Activated CD8-positive, alpha-beta memory T cell treated with anti-CD3 and anti-CD28 coated beads for 24 hours (primary cell): ENCODE measurements at places on chromosomes 11 and 22.

DNA sequence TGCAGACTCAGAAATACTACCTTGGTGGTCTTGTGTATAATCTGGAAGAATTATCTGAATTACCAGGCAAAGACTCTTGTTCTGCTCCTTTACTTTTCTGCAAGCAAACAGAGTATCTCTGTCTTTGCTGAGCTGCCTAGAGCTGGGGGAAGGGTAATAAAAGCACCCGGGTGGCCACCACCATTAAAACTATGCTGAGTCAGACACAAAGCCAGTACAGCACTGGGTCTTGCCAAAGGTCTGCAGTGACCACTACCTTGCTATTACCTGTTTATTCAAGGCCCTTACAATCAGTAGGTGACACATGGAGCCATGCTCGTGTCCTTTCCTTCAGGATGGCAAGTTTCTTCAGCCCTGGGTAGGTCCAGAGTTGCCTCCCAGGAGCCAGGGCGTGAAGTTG, 420.6 kb upstream of the CNTN5 start:
- DNase-seq, result no peak

GRCh38 chr22:36343720-36344105, 44.1 kb downstream of the MYH9 start:
- no peak for DNase-seq

DNA sequence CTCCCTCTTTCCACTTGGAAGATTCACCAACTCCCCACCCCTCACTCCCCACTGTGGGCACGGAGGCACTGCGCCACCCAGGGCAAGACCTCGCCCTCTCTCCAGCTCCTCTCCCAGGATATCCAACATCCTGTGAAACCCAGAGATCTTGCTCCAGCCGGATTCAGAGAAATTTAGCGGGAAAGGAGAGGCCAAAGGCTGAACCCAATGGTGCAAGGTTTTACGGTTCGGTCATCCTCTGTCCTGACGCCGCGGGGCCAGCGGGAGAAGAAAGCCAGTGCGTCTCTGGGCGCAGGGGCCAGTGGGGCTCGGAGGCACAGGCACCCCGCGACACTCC, 397 bp upstream of the CD44 start:
- DNase-seq, result no peak

GRCh38 chr11:41118521-41118920, 340.9 kb downstream of the LRRC4C start:
- DNase-seq, result no peak

DNA sequence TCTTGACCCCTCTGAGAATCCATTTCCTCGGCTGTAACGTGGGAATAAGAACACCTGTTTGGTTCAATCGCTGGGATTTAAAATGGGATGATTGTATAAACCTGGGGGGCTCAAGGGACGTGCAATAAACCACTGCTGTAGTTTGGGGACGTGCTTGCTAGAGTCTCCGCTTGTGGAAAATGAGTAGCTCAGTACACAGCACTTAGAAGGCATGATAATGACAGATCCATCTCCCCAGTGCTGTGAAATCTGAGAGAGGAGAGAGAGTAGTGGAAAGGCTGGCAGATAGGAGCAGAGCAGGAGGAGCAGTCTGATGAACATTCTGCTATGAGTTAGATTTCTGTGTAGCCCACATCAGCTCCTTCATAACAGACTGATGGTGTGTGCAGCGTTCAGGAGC, 256.5 kb downstream of the MN1 start:
- DNase-seq, result no peak

- no peak for DNase-seq
These were observed 3.8 kb downstream of the DGCR2 start for GRCh38 chr22:19118329-19118880.

DNA sequence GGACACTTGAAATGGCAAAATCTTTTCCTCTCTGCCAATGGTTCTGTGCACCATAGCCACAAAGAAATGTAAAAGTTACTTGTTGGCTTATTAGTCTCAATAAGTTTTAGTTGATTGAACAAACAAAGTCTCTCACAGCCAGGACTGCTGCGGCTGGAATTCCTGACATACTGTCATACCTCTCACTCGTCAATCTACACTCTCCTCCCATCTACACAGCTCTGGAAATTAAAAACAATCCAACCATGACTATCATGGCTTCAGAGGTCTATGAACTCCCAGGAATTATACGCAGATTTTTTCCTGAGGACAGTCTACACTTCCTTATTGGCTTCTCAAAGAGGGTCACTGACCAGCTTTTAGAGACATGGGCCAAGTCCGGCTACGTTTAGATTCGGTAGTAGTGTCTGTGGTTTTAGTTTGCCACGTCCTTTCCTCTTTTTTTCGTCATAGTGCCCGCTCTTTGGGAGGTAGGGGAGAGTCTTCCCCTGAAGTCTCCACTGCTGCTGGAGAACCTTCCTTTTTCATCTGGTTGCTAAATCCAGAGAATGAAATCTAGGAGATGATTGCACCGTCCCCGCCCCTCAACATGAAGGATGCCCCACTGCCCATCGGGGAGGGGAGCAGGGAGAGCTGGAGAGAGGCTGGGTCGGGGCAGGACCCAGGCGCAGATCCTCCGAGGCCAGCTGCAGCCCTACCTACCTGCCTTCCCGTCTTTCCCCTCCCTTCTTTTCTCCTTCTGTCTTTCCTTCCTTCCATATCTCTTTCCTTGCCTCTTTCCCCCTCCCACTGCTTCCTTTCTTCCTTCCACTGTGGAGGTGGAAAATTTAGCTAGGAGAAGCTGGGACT, 1.0 kb upstream of the PLEKHB1 start:
- no peak for DNase-seq
